ENCODE measurements at places on chromosomes 16 and 17. TPM values are rescaled to one million over a fixed set of nuclear protein-coding genes. Genes with fewer than 3 reads are reported as not detected.

DNA sequence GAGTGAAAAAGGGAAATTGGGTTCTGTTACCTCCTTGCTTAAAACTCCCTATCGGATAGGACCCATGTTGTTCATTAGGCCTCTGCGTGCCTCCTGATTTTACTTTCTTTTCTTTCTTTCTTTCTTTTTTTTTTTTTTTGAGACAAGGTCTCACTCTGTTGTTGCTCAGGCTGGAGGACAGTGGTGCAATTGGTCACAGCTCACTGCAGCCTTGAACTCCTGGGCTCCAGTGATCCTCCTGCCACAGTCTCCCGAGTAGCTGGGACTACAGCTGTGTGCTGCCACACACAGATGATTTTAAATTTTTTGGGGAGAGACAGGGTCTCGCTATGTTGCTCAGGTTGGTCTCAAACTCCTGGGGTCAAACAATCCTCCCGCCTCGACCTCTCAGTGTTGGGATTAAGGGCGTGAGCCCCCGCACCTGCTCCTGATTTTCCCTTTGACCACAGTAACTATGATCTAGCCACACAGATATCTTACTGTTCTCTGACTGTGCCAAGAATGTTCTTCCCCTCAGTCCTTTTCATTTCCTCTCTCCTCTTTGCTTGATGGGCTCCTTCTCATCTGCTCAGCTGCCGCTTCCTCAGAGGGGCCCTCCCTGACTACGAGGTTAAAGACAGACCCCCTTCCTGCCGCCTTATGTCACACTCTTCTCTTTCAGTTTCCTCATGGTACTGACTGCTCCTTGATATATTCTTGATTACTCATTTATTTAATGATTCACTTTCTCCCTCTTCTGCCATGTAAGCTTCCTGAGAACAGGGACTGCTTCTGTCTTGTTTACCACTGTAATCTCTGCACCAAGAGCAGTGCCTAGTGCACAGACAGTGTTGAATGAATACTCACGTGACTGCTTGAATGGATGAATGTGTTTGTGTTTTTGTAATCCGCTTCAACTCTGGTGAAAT, 44.3 kb downstream of the LCMT1 start:
- DNase-seq: no peak

DNA sequence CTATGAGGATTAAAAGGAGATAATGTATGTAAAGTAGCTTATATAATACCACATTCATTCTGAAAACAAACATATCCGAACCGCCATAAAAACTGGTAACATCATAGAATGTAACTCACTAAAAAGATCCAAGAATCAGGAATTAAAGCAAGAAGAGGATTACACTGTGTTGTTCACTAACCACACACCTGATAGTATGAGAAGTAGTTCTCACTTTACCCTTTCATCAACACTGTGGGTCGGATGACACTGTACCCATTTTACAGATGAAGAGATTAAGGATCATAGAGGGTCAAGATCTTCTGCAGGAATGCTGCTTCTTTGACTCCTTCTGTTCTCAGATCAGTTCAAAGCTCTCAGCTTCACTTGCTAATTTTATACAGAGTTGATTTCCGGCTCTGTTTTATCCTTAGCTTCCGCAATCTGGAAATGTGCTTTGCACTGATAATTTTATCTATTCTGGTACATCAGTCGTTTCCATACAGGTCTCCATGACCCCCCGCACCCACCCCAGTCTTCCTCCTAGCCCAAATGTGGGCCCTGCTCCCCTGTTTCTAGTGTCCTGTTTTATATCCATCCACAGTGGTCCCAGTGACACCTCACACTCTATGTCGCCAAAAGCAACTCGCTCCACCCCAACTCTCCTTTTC, 288.6 kb upstream of the CCL2 start:
- DNase-seq: no peak

DNA sequence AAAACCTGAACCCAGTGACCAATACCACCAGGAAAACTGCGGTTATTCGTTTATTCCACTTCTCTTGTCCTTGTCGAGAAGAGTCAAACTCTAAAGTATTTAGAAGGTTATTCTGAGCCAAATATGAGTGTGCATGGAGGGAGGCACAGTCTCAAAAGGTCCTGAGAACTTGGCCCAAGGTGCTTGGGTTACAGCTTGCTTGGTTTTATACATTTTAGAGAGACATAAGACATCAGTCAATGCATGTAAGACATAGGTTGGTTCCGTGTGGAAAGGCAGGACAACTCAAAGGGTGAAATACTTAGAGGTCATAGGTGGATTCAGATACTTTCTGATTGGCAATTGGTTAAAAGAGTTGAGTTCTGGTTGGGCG, 681 bp upstream of the TRAP1 start:
- no peak for DNase-seq

GRCh38 chr17:77160091-77160874, 19.5 kb downstream of the SEC14L1 start:
- no peak for DNase-seq

DNA sequence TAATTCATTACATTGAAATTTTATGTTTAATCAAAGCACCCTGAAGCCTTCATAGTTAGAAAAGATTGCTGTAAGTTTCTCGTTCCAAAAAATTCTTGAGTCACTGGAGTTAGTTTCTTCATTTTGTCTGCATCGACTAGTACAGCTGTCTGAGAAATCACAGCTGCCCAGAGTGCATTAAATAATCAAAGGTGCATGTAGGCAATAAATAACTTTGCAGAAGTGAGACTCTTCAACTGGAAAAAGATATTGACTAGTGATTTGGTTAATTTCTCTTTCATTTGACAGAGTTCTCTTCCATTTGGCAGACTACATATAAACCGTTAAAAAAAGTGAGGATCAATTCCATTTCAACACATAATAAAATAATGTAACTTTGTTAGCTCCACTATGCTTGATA, 234.0 kb downstream of the CNTNAP4 start:
- DNase-seq: no peak

DNA sequence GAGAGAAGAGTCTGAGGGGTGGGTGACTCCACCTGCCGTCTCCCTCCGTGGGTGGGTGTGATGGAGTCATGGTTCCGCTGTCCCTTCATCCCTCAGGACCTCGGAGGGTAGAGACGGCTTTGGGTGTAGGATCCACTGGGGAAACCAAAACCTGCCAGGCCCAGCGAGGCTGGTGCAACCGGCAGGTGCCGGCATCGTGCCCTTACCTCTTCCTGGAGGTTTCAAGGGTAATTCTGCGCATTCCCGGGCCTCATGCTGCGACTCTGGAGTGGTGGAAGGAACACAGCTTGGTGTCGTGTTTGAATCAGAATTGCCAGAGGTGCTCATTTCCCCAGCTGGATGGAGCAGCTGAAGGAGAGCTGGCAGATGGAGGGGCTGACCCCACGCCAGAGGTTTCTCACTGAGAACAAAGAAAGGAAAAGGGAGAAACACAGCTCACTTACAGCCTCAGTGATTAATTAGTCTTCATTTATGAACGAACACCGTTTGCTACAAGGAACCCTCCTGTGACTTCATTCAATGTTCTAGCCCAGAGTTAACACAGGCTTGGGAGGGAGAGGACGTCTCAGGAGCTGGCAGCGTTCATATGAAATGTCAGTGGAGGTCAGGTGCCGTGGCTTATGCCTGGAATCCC, 16.3 kb upstream of the ATP2A3 start:
- DNase-seq: no peak

GRCh38 chr17:49779739-49780231, 8.7 kb upstream of the KAT7 start:
- DNase-seq: no peak

DNA sequence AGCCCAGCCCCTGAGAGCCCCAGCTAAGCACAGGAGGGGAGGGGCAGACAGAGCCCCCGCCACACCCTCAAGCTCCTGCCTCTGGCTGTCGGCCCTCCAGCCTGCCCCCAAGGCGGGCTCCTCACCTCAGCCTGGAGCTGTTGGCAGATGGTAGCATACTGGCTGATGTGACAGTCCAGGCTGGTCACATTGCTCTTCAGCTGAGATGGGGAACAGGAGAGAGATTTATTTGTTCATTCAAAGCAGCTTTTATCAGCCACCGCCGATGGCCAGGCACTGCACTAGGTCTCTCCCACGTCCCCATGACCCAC, 14.8 kb downstream of the KIF18B start:
- DNase-seq: no peak

DNA sequence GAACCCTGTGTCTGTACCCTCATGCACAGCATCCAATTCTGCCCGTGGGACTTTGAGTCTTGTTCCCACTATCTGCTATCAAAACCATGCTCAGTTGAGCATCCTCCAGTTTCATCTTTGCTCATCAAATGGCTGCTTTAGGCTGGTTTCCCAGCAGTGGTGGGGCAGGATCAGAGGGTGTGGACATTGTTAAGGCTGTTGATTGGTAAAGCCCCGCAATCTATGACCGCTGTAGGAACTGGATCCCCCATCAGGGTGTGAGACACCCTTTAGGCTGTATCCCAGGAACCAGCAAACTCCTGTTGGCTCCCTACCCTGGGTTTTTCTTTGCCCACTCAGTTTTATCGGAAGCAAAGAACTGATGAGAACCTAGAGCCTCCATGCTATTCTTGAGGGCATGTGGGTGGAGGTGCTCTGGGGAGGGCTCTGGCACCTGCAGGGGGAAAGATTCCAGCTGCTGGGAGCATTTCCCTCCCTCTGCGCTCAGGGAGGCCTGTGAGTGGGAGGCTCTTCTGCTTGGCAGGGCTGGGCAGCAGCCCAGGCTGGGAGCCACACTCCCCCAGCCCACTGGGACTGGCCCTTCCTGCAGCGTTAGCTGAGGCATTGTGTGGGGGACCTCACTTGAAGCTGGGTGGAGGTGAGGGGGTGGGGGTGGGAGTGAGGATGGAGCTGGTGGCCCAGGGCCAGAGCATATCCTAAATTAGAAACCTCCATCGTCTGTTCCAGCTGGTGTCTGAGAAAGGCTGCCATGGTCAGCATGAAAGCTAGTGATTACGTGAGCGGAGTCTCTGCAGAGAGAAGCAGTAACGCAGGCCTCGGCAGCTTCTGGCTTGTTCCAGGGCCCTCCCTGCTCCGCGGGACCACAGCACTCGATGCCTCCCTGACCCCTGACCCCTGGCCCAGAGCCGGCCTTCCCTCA, 160.6 kb downstream of the IRF8 start:
- no peak for DNase-seq

GRCh38 chr16:10606607-10607006, 26.2 kb upstream of the EMP2 start:
- no peak for DNase-seq

- DNase-seq: no peak
These were observed 101.2 kb downstream of the WWOX start for GRCh38 chr16:78200623-78201096.

GRCh38 chr17:7756968-7757367, 39.4 kb downstream of the DNAH2 start:
- no peak for DNase-seq

DNA sequence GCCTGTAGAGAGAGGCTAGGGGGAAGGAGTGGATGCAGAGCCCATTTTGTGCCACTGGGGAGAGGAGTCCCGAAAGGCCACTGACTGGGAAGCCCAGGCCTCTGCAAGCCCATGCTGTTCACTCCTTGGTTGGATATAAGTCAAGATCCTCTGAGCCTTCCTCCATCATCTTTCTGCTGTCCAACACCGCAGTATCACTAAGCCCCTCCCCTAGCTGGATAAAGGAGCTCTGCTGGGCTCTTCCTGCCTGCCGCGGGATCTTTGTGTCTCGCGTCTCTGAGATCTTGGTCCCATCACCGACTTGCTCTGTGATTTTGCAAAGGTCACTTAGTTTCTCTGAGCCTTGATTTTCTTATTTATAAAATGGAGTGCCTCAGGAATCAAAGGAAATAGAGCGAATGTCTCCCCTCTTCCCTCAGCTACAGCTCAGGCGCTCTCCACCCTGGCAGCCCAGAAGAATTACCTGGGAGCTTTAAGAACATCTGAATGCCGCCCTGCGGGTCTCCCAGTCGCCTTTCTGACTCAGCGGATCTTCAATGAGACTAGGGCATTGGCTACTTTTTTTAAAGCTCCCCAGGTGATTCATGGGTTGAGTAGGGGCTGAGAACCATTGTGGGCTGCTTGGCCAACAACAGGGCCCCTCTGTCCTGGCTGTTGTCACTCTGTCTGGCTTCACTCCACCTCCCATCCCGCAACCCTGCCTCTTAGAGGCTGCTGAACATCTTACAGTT, 25.2 kb upstream of the TMEM220 start:
- no peak for DNase-seq

- DNase-seq: no peak
These were observed 528 bp upstream of the NOL11 start for GRCh38 chr17:67717192-67717623.

DNA sequence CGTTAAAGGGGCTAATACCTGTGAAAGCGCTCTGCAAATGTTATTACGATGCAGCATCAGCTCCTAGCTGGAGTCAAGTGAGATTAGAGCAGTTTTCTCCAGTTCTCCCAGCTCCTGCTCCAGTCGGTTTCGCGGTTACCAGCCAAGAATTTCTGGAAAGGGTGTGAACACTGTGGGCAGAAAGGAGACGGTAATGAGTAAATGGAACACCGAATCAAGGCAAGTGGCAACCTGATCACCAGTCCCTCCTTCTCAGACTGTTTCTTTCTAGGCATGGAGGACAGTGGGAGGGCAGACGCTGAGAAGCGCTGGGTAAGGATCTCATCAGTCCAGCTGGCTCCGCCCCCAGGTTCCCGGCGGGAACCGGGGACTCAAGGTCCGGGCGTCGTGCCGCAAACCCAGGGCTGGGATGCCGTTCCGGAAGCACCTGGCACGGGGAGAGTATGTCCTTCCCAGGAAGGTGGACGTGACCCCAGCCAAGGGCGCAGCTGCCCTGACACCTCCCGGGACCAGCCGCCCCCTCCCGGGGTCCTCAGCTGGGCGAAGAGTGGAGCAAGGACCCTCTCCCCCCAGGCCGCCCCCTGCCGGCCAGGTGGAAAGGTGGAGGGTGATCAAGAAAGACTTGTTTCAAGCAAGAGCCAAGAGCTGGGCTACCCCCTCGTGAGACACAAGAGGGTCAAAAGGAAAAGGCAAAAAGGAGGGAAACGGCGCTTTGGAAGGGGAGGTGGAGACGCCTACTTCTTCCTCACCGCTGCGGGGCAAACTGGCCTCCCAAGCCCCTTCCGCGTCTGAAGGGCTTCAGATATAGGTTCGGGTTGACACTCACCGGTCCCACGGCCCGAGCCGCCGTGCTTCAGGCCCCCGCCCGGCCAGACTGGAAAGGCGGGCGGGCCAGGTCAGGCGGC, 481 bp downstream of the MYO19 start:
- peak; percentile 36 for DNase-seq

- DNase-seq: no peak
These were observed 120.7 kb downstream of the STXBP4 start for GRCh38 chr17:55089256-55089655.

- DNase-seq: peak; percentile 57
These were observed 7.5 kb upstream of the SNTB2 start for GRCh38 chr16:69179328-69180010.

GRCh38 chr17:47257651-47258339, 4.2 kb downstream of the ITGB3 start:
- DNase-seq: no peak

GRCh38 chr16:58832386-58832895, 98.3 kb upstream of the GOT2 start:
- DNase-seq: no peak

- no peak for DNase-seq
These were observed 760.5 kb upstream of the SOX9 start for GRCh38 chr17:71360301-71360700.

- DNase-seq: no peak
These were observed 49.7 kb downstream of the NF1 start for GRCh38 chr17:31144428-31144827.

FBXW10B gene
- 0.89 TPM for polyA plus RNA-seq

NDRG4 gene
- 8.0 TPM for polyA plus RNA-seq

KCNJ18 gene
- not detected for polyA plus RNA-seq

TBC1D3I gene
- polyA plus RNA-seq: not detected

GCGR gene
- polyA plus RNA-seq: 8.3 TPM

HBZ gene
- polyA plus RNA-seq: 3.1 TPM

CCL7 gene
- polyA plus RNA-seq: not detected

SYCE1L gene
- 2.9 TPM for polyA plus RNA-seq

SLC16A13 gene
- polyA plus RNA-seq: 3.3 TPM

RARA gene
- 38.8 TPM for polyA plus RNA-seq

KRT33B gene
- not detected for polyA plus RNA-seq

Measured in right renal cortex interstitium (tissue), 3 donors.